ENCODE measurements at places on chromosomes 7 and 10. TPM values are rescaled to one million over a fixed set of nuclear protein-coding genes. Genes with fewer than 3 reads are reported as not detected.

CCDC3 gene
- total RNA-seq = 4.5 TPM

SLC13A1 gene
- total RNA-seq = not detected

GDF2 gene
- not detected for total RNA-seq

C10orf62 gene
- total RNA-seq = 0.19 TPM

FAM25A gene
- total RNA-seq = not detected

ZPBP gene
- total RNA-seq = not detected

DPY19L1 gene
- total RNA-seq = 61.9 TPM

FKBP6 gene
- not detected for total RNA-seq

GPRIN2 gene
- total RNA-seq = not detected

HOXA7 gene
- not detected for total RNA-seq

PGAM1 gene
- total RNA-seq = 489 TPM

VWC2 gene
- not detected for total RNA-seq

SNX8 gene
- total RNA-seq = 11.3 TPM

SCART1 gene
- total RNA-seq = 1.1 TPM

CREM gene
- total RNA-seq = 25.7 TPM

ITIH5 gene
- 1.4 TPM for total RNA-seq

GPER1 gene
- total RNA-seq = 3.1 TPM

SFTPA1 gene
- not detected for total RNA-seq

TFEC gene
- not detected for total RNA-seq

Data from regular cardiac myocyte (primary cell).